ENCODE measurements at places on chromosomes 1 and 21.

- no peak for DNase-seq
These were observed 9.4 kb downstream of the KIRREL1 start for GRCh38 chr1:158002631-158003405.

- DNase-seq, result no peak
These were observed 21.8 kb downstream of the GBP2 start for GRCh38 chr1:89104147-89104546.

DNA sequence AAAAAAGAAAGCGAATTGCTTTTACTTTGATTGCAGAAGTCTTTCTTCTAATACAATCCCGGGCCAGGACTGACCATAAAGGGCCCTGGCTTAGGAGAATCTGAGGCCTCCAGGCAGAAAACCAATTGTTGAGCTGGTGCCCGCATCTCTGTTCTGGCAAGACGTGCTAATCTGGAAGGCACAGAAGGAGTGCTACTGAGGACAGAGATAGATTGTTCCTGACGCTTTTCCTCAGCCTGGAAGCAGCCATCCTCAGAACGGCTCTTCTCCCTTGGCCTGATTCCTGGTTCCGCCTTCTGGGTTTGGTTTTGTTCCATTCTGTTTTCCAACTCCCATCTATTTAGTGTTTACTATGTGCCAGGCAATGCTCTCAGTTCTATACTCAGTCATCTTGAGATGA is 44.8 kb upstream of the SPOCD1 start:
- no peak for DNase-seq

DNA sequence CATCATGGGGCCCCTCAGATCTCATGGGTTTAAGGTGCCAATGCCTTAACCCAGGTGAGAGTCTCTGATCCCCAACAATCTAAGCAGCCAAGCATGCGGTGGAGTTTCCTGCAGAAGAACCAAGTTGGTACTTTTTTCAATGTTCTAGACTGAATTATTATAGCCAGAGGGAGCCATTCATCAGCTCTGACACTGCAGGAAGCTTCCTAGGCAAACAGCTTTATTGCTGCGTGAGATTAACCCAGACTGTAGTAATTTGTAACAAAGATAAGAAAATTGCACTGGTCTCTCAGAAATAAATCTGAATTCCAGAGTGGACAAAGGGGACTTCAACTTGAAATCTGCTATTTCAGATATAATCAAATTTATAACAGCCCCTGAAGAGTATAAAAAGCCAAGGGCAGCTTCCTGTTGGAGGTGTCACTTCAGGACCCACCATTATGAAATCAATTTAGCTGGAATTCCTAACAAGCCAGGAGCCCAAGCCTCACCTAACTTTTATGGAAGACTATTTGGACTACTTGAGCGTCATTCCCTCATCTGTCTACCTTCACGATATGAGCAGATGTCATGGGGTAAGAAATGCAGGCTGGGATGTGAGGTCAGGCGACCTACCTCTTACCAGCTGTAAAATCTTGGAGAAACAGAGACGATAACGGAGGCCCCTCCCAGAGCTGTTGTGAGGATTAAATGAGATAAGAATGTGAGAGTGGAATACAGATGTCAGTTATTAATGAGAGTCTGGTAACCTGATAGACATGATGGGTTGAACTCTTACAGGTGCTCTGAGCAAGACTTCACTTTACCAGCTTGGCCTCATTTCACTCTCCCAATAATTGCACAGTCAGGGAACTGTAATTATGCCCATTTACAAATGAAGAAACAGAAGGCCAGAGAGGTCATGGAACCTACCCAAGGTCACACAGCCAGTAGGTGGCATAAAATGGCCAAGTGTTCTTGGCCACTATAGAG is 135.1 kb downstream of the RRAGC start:
- DNase-seq, result no peak

DNA sequence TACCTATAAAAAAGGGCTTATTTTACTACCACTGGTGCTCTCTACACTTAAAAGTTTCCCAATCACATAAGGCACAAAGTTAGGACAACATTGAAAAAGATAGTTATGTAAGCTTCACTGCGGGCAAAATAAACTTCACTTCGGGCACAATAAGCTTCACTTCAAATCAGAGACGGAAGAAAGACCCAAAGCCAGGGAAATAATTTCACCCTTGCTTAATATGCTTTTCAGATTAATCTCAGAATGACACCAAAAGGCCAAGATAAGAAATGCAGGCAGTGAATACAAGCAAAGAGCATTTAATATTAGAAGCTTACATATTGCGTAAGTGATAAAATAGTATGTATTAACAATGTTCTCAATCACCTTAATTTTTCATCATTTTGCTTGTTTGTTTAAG is 444.2 kb downstream of the SETD4 start:
- peak; percentile 73 for DNase-seq

DNA sequence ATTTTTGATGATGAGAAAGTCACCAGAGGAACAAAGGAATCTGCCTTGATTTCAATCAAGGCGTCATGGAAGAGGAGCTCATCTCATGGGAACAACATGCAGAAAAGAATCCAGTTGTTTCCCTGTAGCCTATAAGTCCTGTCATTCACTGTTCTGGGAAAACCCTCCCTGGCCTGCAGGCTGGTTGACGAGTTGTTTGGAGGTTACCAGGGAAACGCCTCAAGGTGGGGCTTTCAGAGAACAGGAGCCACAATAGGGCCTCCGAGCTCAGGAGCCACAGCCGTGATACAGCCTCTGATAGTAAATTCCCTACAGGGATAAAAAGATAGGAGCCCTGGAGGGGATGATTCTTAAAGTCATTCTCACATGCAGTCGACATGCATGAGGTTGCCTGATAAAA is 135.2 kb downstream of the PSMG1 start:
- DNase-seq, result peak; percentile 80

- no peak for DNase-seq
These were observed 317.6 kb downstream of the DPYD start for GRCh38 chr1:97603218-97603617.

GRCh38 chr1:175537571-175537970 is 205.8 kb downstream of the TNR start:
- no peak for DNase-seq

DNA sequence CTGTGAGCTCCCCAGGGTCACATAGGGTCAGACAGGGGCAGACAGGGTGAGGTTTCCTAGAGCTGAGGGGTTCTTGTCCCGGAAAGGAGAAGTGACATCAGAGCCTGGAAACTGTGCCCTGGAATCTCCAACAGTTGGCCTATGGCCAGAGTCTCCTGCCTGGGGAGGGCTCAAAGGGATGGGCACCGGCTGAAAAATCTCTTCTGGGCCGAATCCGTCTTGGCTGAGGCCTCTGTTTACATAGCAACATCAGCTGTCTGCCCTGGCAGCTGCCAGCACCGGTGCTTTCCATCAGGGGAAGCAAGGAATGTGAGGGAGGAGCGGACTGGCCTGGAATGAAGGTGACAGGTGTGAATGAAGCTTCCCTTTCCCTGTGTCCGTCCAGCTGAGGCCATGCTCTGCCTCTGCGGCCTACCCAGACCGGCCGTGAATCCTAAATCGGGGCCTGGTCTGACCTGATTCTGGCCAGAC is 30.7 kb downstream of the VASH2 start:
- DNase-seq, result peak; percentile 91

GRCh38 chr1:166588741-166589140 is 250.5 kb upstream of the POGK start:
- DNase-seq, result no peak

DNA sequence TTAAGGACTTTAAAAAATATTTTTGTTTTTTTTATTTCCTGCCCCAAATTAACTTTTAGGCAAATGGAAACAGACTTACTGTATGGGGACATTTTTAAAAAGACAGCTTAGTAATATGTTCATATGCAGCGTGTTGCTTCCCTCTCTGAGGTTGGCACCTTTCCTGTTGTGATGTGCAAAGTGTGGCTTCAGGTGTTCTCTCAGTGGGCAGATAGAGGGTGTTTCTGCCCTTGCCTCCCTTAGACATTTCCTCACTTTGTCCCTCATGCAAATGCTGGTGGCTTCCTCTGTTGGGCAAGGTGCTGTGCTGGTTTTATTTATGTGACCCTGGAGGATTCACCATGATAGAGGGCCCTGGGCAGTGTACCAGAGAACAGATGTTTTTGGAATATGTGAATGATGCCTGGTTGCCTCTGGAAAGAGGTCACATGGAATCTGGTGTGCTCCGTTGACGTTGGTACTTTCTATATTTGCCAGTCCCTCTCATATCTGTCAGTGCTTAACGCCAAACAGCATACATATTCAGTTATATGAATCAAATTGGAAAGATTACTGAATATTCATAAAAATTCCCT is 123.5 kb downstream of the PATJ start:
- DNase-seq, result no peak

DNA sequence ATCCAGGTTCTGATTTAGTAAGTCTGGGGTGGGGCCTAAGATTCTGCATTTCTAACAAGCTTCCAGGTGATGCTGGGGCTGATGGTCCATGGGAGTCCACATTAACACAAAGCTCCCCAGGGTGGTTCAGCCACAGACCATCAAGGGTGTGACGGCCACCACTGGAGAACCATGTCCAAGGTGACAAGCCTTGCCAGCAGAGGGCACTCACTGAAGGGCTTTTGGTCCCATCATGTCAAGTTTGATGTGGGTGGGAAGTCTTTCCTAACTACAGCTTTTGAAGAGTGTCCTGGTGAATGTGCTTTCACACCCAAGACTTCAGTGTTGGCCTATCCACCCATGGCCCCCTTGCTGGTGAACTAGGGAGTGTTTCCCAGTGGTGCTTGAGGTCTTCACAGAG is 67.1 kb downstream of the UBE2T start:
- no peak for DNase-seq

- DNase-seq, result peak; percentile 47
These were observed 41.8 kb downstream of the ETS2 start for GRCh38 chr21:38847556-38847955.

GRCh38 chr21:42238185-42238934 is 19.4 kb downstream of the ABCG1 start:
- DNase-seq, result no peak

- DNase-seq, result no peak
These were observed 66.3 kb upstream of the SLC45A1 start for GRCh38 chr1:8251635-8252034.

- no peak for DNase-seq
These were observed 310.2 kb downstream of the CAMTA1 start for GRCh38 chr1:7095343-7095964.

DNA sequence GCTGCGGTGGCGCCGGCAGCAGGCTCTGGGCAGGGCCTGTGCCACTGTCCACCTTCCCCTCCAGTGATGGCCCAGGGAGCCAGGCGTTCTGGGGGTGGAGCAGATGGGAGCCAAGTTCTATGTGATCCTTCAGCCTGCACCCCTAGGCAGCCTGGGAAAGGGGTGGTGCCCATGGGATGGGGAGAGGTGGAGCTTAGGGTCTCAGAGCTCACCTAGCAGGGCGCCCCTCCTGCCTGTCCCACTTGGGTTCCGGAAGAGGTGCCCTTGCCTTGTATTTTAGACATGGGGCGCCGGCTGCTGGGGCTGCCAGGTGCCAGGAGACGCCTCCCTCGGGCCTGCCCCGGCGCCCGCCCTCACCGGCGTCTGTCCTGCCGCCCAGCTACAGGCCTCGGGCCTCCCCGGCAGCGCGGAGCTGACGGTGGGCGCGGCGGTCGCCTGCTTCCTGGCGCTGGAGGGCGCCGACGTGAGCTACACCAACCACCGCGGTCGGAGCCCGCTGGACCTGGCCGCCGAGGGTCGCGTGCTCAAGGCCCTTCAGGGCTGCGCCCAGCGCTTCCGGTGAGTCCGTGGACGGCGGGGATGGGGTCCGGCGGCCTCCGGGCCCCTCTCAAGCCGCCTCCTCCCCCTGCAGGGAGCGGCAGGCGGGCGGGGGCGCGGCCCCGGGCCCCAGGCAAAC is 3.1 kb upstream of the MMP23B start:
- DNase-seq, result peak; percentile 50

DNA sequence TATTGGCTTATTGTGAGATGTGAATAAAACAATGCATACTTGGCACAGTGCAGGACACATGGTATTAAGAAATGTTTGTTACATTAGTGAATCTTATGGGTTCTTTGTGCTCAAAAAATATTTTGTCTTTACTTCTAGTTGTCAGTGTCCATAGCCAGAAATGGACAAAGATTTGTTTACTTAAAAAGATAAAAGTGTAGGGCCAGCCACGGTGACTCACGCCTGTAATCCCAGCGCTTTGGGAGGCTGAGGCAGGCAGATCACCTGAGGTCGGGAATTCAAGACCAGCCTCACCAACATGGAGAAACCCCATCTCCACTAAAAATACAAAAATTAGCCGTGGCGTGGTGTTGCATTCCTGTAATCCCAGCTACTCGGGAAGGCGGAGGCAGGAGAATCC is 654.6 kb upstream of the NEGR1 start:
- DNase-seq, result no peak

DNA sequence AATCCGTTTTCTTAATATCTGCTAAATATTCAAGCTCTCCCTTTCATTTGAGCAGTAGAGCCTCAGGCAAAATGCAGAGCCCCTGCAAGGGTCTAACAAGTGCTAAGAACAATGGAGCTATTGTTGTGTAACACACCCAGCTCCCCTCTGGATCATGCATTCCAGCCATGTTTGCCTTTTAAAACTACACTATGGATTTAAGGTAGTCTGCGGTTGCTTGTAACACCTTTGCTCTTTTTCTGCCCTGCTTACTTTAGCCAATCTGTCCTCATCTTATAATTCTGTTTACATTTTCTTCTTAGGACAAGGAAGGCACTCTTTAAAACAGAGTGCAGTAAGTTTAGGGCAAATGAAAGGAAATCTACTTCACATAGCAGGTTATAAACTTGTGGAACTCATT is 60.0 kb upstream of the C1orf105 start:
- DNase-seq, result no peak

- no peak for DNase-seq
These were observed 25.7 kb upstream of the KCNK1 start for GRCh38 chr1:233587958-233588799.

GRCh38 chr1:15538771-15539170 is 12.1 kb downstream of the DNAJC16 start:
- DNase-seq, result no peak

- no peak for DNase-seq
These were observed 156.0 kb upstream of the PTBP2 start for GRCh38 chr1:96565546-96565945.

DNA sequence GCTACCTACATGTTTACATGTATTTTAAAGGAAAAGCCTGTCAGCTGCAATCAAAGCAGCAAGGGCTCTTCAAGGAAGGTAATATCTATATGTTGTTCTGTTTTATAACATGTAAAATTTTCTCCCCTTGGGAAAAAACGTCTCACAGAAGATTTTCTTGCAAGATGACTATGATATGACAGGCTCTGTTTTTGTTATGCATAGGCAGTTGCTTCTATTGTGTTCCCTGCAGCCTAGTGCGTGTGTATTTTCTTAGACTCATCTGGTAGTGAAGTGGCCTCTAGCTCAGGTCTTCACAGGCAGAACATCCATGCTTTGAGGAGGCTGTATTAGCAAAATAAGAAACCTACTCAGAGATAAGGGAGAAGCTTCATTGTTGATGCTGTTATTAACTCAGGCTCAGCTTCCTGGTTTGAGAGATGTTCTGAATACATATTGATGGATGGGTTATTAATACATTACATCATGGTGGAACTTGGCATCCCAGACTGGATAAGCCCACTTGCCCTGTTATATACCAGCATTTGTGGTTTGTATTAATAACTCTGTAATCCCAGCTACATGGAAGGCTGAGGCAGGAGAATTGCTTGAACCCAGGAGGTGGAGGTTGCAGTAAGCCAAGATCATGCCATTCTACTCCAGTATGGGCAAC is 35.8 kb downstream of the LAMC1 start:
- no peak for DNase-seq

- no peak for DNase-seq
These were observed 146.6 kb downstream of the TBX15 start for GRCh38 chr1:118841521-118841920.

- DNase-seq, result no peak
These were observed 139.8 kb downstream of the AK5 start for GRCh38 chr1:77421504-77422233.
